ENCODE measurements at places on chromosomes 5 and 9.

GRCh38 chr5:37893434-37894134 is 53.7 kb upstream of the GDNF start:
- no peak for DNase-seq

- peak; percentile 78 for DNase-seq
Measured at GRCh38 chr5:36777105-36777757, 99.3 kb upstream of the NIPBL start.

GRCh38 chr5:154291917-154292316 is 101.4 kb downstream of the GALNT10 start:
- no peak for DNase-seq

DNA sequence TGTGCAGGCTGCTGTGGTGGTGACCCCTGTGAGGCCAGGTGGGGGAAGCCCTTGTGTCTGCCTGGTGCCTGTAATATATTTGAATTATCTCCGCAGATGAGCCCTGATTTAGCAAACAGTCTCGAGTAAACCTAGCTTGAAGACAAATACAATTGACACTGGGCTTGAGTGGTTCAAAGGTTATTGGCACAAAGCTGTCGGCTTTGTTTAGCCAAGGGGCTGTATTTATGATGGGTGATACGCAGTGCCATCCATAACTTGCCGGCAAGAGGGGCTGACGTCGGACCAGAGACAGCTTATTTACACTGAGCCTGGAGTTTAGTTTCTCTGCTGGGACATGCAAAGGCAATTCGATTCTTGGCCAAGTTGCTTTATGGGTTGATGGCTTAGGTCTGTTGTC is 20.0 kb upstream of the PITX1 start:
- DNase-seq: no peak

- DNase-seq: no peak
Measured at GRCh38 chr9:2153630-2154217, 138.6 kb downstream of the SMARCA2 start.

DNA sequence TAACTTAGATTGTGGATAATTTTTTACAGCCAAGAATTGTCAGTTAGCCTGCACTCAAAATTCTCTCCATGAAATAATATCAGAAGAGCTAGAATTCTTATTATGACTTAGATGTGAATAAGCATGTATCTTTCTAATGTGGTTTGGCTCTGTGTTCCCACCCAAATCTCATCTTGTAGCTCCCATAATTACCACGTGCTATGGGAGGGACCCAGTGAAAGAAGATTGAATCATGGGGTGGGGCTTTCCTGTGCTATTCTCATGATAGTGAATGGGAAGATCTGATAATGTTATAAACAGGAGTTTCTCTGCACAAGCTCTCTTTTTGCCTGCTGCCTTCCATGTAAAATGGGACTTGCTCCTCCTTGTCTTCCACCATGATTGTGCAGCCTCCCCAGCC is 176.8 kb downstream of the MAT2B start:
- no peak for DNase-seq

DNA sequence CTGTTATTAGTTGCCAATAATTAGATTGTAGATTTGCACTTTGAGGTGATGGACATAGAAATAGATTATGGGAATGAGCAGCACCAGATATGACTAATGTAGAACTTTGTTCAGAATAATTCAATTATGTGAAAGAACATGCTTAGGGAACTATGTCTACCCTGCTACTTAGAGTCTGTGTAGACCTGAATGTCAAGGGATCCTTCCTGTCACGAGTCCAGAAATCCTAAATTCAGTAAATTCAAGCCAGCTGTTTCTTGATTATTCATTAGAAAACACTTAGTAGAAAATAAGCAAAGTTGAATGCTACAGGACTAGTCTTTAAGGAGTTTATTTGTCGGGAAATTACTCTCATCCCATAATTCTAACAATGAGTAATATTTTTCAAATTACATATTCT is 887.3 kb upstream of the SEMA6A start:
- no peak for DNase-seq

DNA sequence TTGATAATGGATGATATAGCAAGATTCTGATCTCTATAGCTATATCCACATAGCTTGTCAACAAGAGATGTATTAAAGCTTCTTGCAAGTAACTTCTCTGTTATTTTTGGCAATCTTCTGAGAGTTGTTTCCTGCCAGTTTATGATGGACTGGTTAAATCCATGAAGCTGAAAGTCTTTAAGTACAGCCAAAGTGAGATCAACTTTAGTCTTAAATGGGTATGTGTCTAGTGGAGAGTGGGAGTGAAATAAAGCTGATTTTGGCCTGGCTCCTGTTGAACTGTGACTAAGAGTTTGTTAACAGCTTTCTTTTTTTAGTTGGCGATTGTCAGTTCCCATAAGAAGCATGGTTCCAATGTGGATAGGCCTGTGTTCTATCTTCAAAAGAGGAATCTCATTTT is 350.9 kb upstream of the PCSK5 start:
- no peak for DNase-seq

DNA sequence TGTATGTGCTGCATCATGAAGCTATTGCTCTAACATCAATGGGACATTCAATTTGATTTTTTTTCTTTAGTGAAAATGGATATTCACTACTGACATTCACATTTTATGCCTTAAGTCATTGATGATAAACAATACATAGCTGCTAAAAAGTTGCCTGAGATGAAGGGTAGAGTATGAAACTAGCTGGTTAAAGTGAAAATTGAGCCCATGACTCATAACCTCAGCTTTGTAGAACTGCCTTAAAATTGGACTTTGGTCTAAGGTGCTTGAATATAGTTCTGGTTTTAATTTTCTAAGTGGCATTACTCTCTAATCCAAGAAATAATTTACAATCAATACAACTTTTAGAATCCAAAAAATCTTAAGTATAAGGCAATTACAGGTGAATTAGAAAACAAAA is 740.4 kb upstream of the RIOK2 start:
- DNase-seq: no peak

GRCh38 chr9:98318834-98319478 is 63.5 kb upstream of the TBC1D2 start:
- DNase-seq: no peak

DNA sequence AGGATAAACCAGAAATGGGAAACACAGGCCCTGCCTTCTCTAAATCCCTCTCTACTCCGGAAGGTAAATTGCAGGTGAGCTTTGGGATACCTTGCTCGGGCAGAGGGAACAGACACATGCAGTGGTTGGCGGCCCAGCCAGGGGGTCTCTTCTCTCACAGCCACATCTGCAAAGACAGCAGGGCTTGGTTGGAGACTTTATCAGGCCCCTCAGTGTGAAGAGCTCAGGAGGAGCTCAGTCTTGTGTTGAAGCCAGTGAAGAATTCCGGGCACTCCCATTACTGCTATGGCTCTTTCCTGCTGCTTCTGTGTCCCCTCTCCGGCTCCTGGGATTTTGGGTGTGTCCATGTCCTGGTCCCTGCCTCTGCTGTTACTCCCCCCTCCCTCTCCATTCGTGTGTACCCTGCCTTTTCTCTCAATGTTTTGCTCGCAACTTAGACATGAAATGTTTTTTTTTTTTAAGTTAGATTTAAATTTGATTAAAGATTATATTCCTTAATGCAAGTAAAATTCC is 99.8 kb downstream of the TRIO start:
- no peak for DNase-seq
